ENCODE measurements at places on chromosomes 2 and 18. TPM values are rescaled to one million over a fixed set of nuclear protein-coding genes. Genes with fewer than 3 reads are reported as not detected.

The COL6A3 gene
- total RNA-seq, result 0.45 TPM

The ALPI gene
- not detected for total RNA-seq

The MALL gene
- not detected for total RNA-seq

The RFTN2 gene
- total RNA-seq, result 0.08 TPM

The TBR1 gene
- not detected for total RNA-seq

GRCh38 chr2:100252811-100253698 lies 69.2 kb downstream of the LONRF2 start:
- no peak for DNase-seq

GRCh38 chr2:40480073-40480472 lies 28.2 kb upstream of the SLC8A1 start:
- no peak for DNase-seq

GRCh38 chr18:56089612-56090258 lies 501.7 kb upstream of the TCF4 start:
- no peak for DNase-seq

The TAF4B gene
- 7.3 TPM for total RNA-seq

GRCh38 chr2:117635481-117635880 lies 179.0 kb upstream of the DDX18 start:
- DNase-seq, result no peak

The CRYGC gene
- total RNA-seq, result not detected

GRCh38 chr18:44039826-44040225 lies 640.9 kb upstream of the SETBP1 start:
- no peak for DNase-seq
